ENCODE measurements at places on chromosomes 12 and 14.
A peak's percentile ranks its signal among the peaks of the same experiment; 100 is the strongest.

DNA sequence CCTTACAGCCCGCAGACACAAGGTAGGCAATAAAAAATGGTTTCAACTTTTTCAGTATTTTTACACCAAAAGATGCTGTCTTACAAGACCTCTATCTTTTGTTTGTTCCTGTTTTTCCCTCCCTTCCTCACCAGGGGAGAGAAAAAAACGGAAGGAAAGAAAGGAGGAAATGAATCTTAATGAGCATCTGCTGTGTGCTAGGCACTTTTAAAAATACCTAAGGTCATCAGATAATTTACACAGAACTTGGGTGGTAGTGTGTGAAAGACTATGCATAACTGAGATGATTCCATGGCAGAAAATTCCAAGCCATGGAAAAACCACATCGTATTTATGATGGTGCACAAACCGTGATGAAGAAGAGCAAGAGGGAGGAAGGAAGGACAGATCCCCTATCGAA is 121.2 kb downstream of the DIP2B start:
- peaks cover 39% of the 10 kb centered on the region for H3K4me1 ChIP-seq
- no peaks in the 10 kb centered on the region for H3K27me3 ChIP-seq
- peaks cover 21% of the 10 kb centered on the region for H3K36me3 ChIP-seq

- peaks cover 74% of the 10 kb centered on the region for H3K4me1 ChIP-seq
- peak overlapping the region; percentile 52 for H3K27ac ChIP-seq
- no peak for DNase-seq
- H3K4me3 ChIP-seq: no peak overlapping the region
- H3K36me3 ChIP-seq: no peaks in the 10 kb centered on the region
These were observed 38.3 kb upstream of the PNMA1 start for GRCh38 chr14:73752297-73752992.

- DNase-seq: no peak
- no peaks in the 10 kb centered on the region for H3K27me3 ChIP-seq
- H3K4me3 ChIP-seq: no peak overlapping the region
- no peaks in the 10 kb centered on the region for H3K4me1 ChIP-seq
- no peak overlapping the region for H3K27ac ChIP-seq
These were observed 102.1 kb upstream of the PMCH start for GRCh38 chr12:102299731-102300130.

- H3K27me3 ChIP-seq: peaks cover 6% of the 10 kb centered on the region
- H3K4me1 ChIP-seq: peaks cover 22% of the 10 kb centered on the region
- H3K27ac ChIP-seq: no peak overlapping the region
- DNase-seq: no peak
- no peak overlapping the region for H3K4me3 ChIP-seq
These were observed 71.8 kb downstream of the ZNF664 start for GRCh38 chr12:124044809-124045321.

GRCh38 chr12:54032627-54033100 is at the start of gene HOXC5:
Gene HOXC5, plus strand, starts transcription at chr12:54033050. Its CDS starts 73 bp downstream, at chr12:54033123.
- H3K4me1 ChIP-seq: peaks cover 36% of the 10 kb centered on the region
- peak within 1 kb of the TSS; percentile 47 for H3K4me3 ChIP-seq
- H3K27me3 ChIP-seq: peaks cover 99% of the 10 kb centered on the region
- H3K27ac ChIP-seq: no peak within 1 kb of the TSS

DNA sequence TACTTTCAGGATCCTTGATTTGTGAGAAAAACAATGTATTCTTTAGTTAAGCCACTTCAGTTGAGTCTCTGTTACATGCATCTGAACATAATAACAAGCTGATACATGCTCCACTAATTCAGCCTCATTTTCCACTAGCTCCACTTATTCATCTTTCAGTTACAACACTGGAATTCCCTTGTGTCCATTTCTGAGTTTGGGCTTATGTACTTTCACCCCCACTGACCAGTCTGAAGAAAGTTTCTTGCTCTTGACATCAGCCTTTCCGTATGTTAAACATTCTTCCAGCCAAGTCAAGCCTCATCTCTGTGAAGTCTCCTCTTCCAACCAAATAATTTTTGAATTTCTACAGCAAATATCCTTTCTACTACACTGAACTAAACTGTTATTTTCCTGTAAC is 592.5 kb upstream of the NOVA1 start:
- H3K27ac ChIP-seq: no peak overlapping the region
- H3K4me3 ChIP-seq: no peak overlapping the region
- H3K36me3 ChIP-seq: no peaks in the 10 kb centered on the region
- H3K4me1 ChIP-seq: no peaks in the 10 kb centered on the region

- H3K27ac ChIP-seq: peak overlapping the region; percentile 98
- H3K27me3 ChIP-seq: no peaks in the 10 kb centered on the region
- peak overlapping the region; percentile 99 for H3K4me3 ChIP-seq
- H3K36me3 ChIP-seq: peaks cover 10% of the 10 kb centered on the region
- H3K4me1 ChIP-seq: peaks cover 46% of the 10 kb centered on the region
- no peak for DNase-seq
These were observed 990 bp downstream of the FERMT2 start for GRCh38 chr14:52949711-52950409.

GRCh38 chr12:24742378-24742777 is 206.5 kb downstream of the BCAT1 start:
- DNase-seq: no peak
- peaks cover 26% of the 10 kb centered on the region for H3K4me1 ChIP-seq
- no peaks in the 10 kb centered on the region for H3K36me3 ChIP-seq
- H3K27me3 ChIP-seq: no peaks in the 10 kb centered on the region
- H3K27ac ChIP-seq: no peak overlapping the region

- peak overlapping the region; percentile 92 for H3K4me3 ChIP-seq
- peaks cover 8% of the 10 kb centered on the region for H3K36me3 ChIP-seq
- H3K27ac ChIP-seq: peak overlapping the region; percentile 97
- peak; percentile 60 for DNase-seq
- peaks cover 21% of the 10 kb centered on the region for H3K4me1 ChIP-seq
- H3K27me3 ChIP-seq: no peaks in the 10 kb centered on the region
These were observed 775 bp downstream of the GABARAPL1 start for GRCh38 chr12:10213168-10214135.

DNA sequence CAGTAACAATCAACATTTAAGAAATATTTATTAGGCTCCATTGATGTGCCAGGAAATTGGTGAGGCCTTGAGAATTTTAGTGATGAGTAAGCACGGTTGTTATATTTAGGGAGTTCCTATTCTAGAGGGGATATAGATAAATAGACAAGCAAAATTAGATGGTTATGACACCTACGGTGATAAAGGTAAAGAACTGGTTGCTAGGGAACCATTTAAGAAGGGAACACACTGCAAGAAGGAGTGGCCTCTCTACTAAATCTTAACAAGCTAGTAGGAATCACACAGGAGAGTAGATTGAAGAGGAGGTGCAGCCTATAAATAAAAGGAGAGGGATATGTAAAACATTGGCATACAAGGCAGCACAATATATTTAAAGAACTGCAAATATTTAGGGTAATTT is 155.2 kb downstream of the LRIG3 start:
- no peak overlapping the region for H3K27ac ChIP-seq
- H3K36me3 ChIP-seq: peaks cover 4% of the 10 kb centered on the region
- no peaks in the 10 kb centered on the region for H3K4me1 ChIP-seq

DNA sequence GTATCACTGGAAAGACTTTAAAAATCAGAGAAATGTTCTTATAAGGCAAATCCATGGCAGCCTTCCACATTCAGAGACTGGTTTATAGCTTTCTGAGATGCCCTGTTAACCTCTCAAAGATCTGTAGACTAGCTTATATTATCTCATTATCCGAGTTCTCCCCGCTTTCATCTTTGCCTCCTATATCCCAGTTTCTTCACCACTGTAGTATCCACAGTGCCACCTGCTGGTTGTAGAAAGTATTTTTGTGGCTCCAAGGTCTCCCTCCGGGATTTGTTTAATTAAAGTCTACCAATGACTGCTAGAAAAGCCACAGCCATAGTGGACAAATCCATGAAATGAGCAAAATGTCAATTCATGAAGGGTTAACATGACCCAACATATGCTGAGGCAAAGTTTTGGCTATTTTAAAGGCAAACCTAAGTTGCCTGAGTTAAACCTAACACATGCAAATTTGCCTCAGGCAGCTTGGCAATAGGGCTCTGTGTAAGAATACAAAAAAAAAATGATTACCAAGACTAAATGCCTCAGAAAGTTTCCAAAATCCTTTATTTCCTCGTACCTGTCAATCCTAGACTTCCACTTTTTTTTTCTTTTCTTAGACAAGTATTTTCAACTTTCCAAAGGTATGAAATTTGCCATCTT is 218.8 kb upstream of the BMP4 start:
- no peak overlapping the region for H3K4me3 ChIP-seq
- DNase-seq: peak; percentile 74
- H3K27ac ChIP-seq: no peak overlapping the region
